ENCODE measurements at places on chromosomes 11 and 22.

- DNase-seq = no peak
Observed at GRCh38 chr11:126683766-126684728, 316.5 kb downstream of the KIRREL3 start.

GRCh38 chr11:12581923-12582322 is 92.3 kb upstream of the TEAD1 start:
- no peak for DNase-seq

- no peak for DNase-seq
Observed at GRCh38 chr11:59754494-59754858, 700 bp upstream of the STX3 start.

- DNase-seq = no peak
Observed at GRCh38 chr11:63698976-63699733, 17.9 kb downstream of the RTN3 start.

- DNase-seq = no peak
Observed at GRCh38 chr11:27041141-27041899, 705 bp downstream of the BBOX1 start.
